ENCODE measurements at places on chromosomes 5 and 9. TPM values are rescaled to one million over a fixed set of nuclear protein-coding genes. Genes with fewer than 3 reads are reported as not detected.

Gene CMBL
- 0.29 TPM for total RNA-seq

Gene GFPT2
- 1.1 TPM for total RNA-seq

Gene LCN15
- total RNA-seq: not detected

Gene CDH6
- total RNA-seq: not detected

Gene DBH
- total RNA-seq: not detected

DNA sequence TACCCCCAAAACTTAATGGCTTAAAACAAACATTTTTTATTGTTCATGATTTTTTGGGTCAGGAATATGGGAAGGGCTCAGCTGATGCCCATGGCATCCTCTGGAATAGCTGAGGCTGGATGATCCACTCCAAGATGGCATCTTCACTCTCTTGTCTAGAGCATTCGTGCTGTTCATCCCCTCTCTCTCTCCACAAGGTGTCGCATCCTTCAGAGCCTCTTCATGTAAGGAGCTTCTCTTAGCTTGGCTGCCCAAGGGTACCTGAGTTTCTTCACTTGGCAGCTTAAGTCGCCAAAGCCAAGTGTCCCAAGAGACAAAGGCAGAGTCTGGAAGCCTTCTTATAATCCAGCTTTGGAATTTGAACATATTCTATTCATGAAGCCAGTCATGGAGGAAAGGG is 294.7 kb downstream of the CHSY3 start:
- DNase-seq: no peak
- peaks cover 2% of the 10 kb centered on the region for H3K27me3 ChIP-seq
- no peak overlapping the region for H3K4me3 ChIP-seq

DNA sequence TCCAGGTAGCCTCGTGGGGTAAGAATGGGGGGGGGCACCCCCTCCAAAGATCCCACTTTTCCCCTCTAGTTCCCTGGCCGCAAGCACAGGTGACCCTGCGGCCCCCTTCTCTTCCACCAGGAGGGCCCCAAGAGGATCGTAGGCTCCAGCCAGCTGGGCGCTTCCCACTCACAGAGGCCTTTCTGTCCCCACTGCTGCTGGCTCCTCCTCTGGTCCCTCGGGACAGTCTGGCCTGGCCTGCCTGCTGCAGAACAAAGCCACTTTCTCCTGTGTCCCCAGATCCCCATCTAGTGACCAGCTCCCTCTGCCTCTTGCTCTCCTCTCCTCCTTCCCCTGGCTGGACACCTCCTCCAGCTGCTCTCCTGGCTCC is 534 bp upstream of the SAPCD2 start:
- DNase-seq: no peak

GRCh38 chr9:104923289-104923688 is 4.7 kb downstream of the ABCA1 start:
- DNase-seq: no peak
- H3K27ac ChIP-seq: no peak overlapping the region
- H3K36me3 ChIP-seq: peaks cover 2% of the 10 kb centered on the region

DNA sequence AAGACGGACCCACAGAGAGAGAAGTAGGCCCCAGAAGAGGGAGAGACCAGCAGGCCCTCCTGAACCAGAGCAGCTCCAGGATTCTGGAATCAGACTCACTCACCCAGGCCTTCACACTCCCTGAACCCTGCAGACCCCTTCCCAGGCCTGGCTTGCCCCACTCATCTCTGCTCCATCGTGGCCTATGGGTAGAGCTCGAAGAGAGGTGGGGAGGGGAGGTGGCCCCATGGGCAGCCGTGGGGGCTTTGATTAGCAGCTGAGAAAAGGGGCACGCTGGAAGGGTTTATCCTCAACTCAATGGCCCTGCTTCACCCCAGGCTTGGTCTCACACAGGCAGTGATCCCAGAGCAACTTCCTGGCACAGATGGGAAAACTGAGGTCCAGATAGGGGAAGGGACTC is 613 bp downstream of the MYMK start:
- no peak overlapping the region for H3K4me3 ChIP-seq
- peaks cover 2% of the 10 kb centered on the region for H3K27me3 ChIP-seq
- no peaks in the 10 kb centered on the region for H3K4me1 ChIP-seq

DNA sequence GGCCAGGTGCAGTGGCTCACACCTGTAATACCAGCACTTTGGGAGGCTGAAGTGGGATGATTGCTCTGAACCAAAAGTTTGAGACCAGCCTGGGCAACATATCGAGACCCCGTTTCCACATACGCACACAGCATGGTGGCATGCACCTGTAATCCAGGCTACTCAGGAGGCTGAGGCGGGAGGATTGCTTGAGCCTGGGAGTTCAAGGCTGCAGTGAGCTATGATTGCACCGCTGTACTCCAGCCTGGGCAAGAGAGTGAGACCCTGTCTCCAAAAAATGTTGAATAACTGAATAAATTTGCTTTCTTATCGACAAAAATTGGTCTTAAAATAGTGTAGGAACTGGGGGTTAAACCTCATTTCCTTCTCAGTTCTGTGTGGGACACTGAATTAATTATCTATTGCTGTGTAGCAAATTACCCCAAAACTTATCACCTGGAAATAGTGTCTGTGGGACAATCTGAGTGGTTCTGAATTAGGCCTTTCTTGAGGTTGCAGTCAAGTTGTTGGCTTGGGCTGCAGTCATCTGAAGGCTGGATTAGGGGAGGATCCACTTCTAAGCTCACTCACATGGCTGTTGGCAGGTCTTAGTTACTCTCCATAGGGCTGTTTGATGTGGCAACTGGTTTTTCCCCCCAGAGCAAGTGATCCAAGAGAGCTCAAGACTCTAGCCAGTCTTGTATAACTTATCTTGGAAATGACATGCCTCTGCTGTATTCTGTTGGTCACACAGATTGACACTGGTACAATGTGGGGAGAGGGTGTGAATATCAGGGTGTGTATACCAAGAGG is 2.0 kb downstream of the SNX30 start:
- H3K27me3 ChIP-seq: peaks cover 5% of the 10 kb centered on the region
- H3K27ac ChIP-seq: no peak overlapping the region
- DNase-seq: no peak
- peaks cover 81% of the 10 kb centered on the region for H3K4me1 ChIP-seq
- H3K36me3 ChIP-seq: peaks cover 11% of the 10 kb centered on the region

GRCh38 chr9:111812337-111812736 is 17.6 kb upstream of the SHOC1 start:
- no peaks in the 10 kb centered on the region for H3K4me1 ChIP-seq
- DNase-seq: no peak
- H3K36me3 ChIP-seq: peaks cover 2% of the 10 kb centered on the region
- peaks cover 3% of the 10 kb centered on the region for H3K27me3 ChIP-seq
- H3K4me3 ChIP-seq: no peak overlapping the region

GRCh38 chr5:107858788-107859187 is 188.1 kb upstream of the EFNA5 start:
- no peaks in the 10 kb centered on the region for H3K27me3 ChIP-seq
- H3K4me3 ChIP-seq: no peak overlapping the region
- no peak for DNase-seq
- no peak overlapping the region for H3K27ac ChIP-seq
- no peaks in the 10 kb centered on the region for H3K36me3 ChIP-seq

GRCh38 chr5:120306303-120306702 is 157.8 kb upstream of the PRR16 start:
- DNase-seq: no peak
- no peak overlapping the region for H3K4me3 ChIP-seq
- H3K36me3 ChIP-seq: no peaks in the 10 kb centered on the region
- no peaks in the 10 kb centered on the region for H3K27me3 ChIP-seq

GRCh38 chr9:79264041-79264440 is 307.7 kb upstream of the TLE4 start:
- peaks cover 6% of the 10 kb centered on the region for H3K27me3 ChIP-seq
- no peak overlapping the region for H3K4me3 ChIP-seq
- DNase-seq: no peak
- no peak overlapping the region for H3K27ac ChIP-seq
- no peaks in the 10 kb centered on the region for H3K4me1 ChIP-seq

GRCh38 chr5:53355931-53356330 is 124.5 kb upstream of the FST start:
- no peaks in the 10 kb centered on the region for H3K36me3 ChIP-seq
- DNase-seq: no peak
- H3K4me1 ChIP-seq: no peaks in the 10 kb centered on the region
- peaks cover 1% of the 10 kb centered on the region for H3K27me3 ChIP-seq

DNA sequence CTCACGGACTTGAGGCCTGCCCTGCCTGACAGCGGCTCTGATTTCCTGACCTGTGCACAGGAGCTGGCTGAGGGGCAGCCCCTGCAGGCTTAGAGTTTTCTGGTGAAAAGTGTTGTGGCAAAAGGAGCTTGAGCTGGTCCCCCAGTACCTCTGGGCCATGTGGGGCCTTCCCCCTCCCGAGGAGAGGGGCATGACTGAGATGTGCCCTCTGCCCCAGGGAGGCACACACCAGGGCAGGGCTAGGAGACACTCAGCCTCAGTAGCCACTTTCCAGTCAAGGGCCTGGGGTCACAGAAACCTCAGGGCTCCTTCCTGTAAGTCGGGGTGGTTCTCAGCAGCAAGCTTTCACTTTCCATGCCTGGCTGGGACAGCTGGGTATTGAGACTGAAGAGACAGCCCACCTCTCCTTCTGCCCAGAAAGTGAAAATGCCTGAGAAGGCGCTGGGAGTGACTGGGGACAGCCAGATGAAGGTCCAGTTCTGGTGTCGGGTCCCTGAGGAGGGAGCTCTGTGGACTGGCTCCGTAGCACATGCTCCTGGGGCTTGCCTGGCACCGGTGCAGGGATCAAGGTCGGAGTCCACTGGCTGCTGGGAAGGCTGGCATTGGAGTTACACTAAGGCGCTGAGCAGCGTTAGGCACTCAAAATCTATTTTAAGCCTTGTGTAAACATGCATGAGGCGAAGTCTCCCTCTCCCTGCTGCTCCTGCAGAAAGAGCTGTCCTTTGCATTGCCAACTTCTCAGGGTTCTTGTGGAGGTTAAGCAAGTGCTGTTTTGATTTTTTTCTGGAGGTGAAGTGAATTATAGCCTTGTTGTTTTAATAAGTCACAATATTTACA is 394.9 kb downstream of the GADD45G start:
- H3K4me3 ChIP-seq: peak overlapping the region; percentile 69
- DNase-seq: peak; percentile 68
- peaks cover 35% of the 10 kb centered on the region for H3K4me1 ChIP-seq
- peak overlapping the region; percentile 75 for H3K27ac ChIP-seq

GRCh38 chr9:70013598-70014196 is 30.0 kb upstream of the MAMDC2 start:
- H3K27ac ChIP-seq: no peak overlapping the region
- no peak overlapping the region for H3K4me3 ChIP-seq
- H3K4me1 ChIP-seq: no peaks in the 10 kb centered on the region
- H3K27me3 ChIP-seq: no peaks in the 10 kb centered on the region
- H3K36me3 ChIP-seq: no peaks in the 10 kb centered on the region

GRCh38 chr5:158126442-158127405 is 267.8 kb upstream of the CLINT1 start:
- no peaks in the 10 kb centered on the region for H3K4me1 ChIP-seq
- H3K27me3 ChIP-seq: peaks cover 1% of the 10 kb centered on the region
- H3K4me3 ChIP-seq: no peak overlapping the region
- no peak for DNase-seq

GRCh38 chr9:126454215-126454614 is 127.6 kb downstream of the MVB12B start:
- no peak overlapping the region for H3K27ac ChIP-seq
- DNase-seq: no peak
- H3K4me1 ChIP-seq: no peaks in the 10 kb centered on the region
- H3K27me3 ChIP-seq: peaks cover 15% of the 10 kb centered on the region
- H3K4me3 ChIP-seq: no peak overlapping the region
- H3K36me3 ChIP-seq: no peaks in the 10 kb centered on the region

- H3K27me3 ChIP-seq: no peaks in the 10 kb centered on the region
- no peak for DNase-seq
- H3K4me1 ChIP-seq: peaks cover 48% of the 10 kb centered on the region
- H3K4me3 ChIP-seq: peak overlapping the region; percentile 73
- H3K27ac ChIP-seq: peak overlapping the region; percentile 83
Observed at GRCh38 chr9:94861589-94862272, 135.2 kb downstream of the AOPEP start.

DNA sequence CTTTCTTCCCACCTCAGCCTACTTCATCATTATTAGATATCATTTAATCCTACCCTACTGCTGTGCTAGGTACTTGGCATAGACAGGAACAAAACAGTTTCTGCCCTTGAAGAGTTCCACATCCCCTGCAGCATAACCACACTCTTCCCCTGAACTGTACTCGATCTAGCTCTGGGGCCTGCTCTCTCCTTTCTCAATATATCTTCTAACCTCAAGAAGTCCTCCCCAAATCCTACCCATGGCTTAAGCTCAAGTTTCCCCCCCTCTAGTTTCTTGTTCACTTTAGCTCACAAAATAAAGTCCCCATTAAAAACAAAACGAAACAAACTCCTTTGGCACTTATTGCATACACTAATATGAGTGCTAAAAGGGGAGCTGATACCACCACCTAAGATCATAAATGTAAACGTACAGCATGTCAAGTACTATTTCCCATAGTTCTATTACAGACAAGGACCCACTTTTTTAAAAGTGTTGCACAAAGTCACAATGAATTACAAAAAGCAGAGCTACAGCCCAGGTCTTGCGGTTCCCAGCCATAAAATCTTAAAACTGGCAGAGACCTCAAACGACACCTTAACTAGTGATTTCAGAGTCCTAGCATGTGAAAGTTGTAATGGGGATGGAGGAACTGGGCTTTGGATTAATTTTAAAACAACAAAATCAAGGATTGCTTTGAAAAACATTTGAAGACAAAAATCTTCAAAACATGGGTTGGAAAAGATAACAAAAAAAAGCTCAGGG is 80.7 kb downstream of the PTPDC1 start:
- peaks cover 10% of the 10 kb centered on the region for H3K36me3 ChIP-seq
- no peak for DNase-seq

- H3K36me3 ChIP-seq: no peaks in the 10 kb centered on the region
- H3K4me3 ChIP-seq: peak overlapping the region; percentile 51
- H3K4me1 ChIP-seq: peaks cover 5% of the 10 kb centered on the region
- H3K27me3 ChIP-seq: peaks cover 55% of the 10 kb centered on the region
- DNase-seq: peak; percentile 23
- peak overlapping the region; percentile 55 for H3K27ac ChIP-seq
Observed at GRCh38 chr5:139710319-139711066, 62.3 kb downstream of the CXXC5 start.

DNA sequence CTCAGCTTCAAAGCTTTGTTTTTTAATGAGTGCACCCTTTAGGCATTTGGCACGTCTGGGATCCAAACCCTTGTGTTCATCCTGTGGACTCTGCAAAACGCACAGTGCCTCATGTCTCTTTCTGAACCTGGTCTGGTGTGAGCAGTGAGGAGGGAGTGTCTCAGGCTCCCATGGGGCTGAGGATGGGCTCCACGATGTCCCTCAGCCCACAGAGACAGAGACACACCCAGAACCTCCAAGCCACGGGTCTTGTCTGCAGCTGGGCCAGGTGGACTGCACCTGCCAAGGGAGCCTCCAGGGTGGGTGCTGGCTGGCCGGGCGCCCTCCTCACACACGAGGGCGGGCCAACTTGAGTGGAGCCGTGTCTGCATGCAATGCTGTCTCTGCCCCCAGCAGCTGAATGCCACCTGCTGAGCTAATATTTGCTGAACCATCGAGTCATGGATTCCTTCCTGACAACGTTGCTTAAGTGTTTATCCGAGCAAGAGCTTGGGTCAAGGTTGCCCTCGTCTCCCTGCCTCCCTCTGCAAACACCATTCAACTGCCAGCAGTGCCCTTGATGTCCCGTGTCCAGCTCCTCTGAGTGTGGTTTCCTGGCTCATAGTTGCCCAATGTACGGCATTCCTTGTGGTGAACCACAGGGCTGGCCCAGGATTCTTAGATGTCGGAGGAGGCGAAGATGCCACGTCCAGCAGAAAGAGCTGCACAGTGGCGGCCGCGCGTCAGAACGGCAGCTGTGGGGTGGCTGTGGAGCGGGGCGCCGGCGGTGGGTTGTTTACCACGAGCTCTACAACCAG is 31.4 kb upstream of the LPCAT1 start:
- no peak for DNase-seq
- H3K4me1 ChIP-seq: no peaks in the 10 kb centered on the region
- no peak overlapping the region for H3K4me3 ChIP-seq
- H3K27ac ChIP-seq: no peak overlapping the region

- peaks cover 15% of the 10 kb centered on the region for H3K4me1 ChIP-seq
- H3K36me3 ChIP-seq: no peaks in the 10 kb centered on the region
- peaks cover 10% of the 10 kb centered on the region for H3K27me3 ChIP-seq
Observed at GRCh38 chr5:56498759-56499395, 265.7 kb upstream of the ANKRD55 start.

Data from activated T-helper 1 cell treated with anti-CD3 and anti-CD28 coated beads, Interleukin-12 subunit alpha, Interleukin-12 subunit beta, Interleukin-2, Interleukin-4 antibody, amounts not matched to agents 30 ng/mL and 10 ng/mL and 1 ng/mL, durations not matched to agents 14 hours and 24 hours and 36 hours (primary cell).